Panc1 (cell line): ENCODE measurements at places on chromosomes 3 and 15.

GRCh38 chr3:195584543-195584870 is 767 bp upstream of the APOD start:
- DNase-seq, result no peak

DNA sequence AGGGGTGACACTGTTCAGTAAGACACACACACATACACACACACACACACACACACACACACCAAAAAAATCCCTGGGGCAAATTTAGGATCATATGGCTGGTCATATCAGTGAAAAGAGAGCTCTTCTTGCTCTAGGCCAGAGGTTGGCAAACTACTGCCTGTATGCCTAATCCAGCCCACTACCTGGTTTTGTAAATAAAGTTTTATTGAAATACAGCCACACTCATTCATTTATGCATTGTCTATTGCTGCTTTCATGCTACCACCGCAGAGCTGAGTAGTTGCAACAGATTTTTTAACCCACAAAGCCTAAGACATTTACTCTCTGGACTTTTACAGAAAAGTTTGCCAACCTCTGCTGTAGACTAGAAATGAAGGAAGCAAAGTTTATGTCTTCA is 30.6 kb downstream of the ACP3 start:
- no peak for DNase-seq

- DNase-seq, result no peak
Observed at GRCh38 chr15:89835176-89835564, 20.5 kb upstream of the ANPEP start.

GRCh38 chr3:79369306-79369705 is 398.5 kb downstream of the ROBO1 start:
- no peak for DNase-seq

- no peak for DNase-seq
Observed at GRCh38 chr3:10371167-10371566, 50.3 kb upstream of the SEC13 start.

DNA sequence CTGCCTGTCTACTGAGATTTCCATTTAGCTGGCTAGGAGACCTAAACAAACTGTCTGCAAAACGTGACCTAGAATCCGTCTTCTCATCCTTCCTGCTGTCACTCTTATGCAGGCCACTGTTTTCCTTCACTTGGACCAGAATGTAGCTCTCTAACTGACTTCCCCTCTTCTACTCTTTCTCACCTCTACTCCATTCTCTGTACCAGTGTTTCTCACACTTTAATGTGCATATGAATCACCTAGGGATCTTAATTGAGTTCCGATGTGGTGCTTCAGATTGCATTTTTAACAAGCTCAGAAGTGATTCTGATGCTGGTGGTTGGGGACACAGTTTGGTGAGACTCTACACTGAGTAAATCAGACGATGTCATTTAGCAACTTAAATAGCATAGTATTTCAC is 1.6 kb upstream of the GBE1 start:
- DNase-seq, result no peak

GRCh38 chr3:57078635-57079473 is 18.4 kb downstream of the SPATA12 start:
- no peak for DNase-seq

DNA sequence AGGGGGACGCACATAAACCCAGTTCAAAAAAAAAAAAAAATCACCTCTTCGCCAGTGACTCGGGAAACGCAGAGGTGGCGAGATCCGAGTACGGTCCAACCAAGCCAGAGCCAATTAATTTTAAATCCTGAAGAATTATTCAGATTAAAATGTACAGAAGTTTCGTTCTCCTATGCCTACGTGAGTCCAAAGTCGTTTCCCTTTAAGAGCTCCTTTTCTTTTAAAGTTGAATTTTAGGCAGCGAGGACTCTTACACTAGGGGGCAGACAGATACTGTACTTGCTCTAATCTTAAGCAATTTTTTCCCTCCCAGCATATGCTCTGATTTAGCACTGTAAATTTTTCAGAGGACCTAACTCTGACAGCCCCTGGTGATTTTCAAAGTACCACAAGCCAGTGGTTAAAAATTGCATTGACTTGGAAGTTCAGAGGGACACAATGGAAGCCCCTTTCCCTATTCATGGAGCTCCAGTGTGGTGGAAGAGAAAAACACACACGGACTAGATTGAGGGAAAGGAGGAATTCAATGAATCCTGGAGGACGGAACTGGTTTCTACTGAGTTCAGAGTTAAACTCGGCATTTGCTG is 3.3 kb upstream of the NR2F2 start:
- DNase-seq, result no peak
